Fibroblast of skin of scalp (primary cell): ENCODE measurements at places on chromosomes 2 and 18.
A peak's percentile ranks its signal among the peaks of the same experiment; 100 is the strongest.

- peak; percentile 60 for DNase-seq
Measured at GRCh38 chr2:229282758-229283546, 11.9 kb upstream of the PID1 start.

DNA sequence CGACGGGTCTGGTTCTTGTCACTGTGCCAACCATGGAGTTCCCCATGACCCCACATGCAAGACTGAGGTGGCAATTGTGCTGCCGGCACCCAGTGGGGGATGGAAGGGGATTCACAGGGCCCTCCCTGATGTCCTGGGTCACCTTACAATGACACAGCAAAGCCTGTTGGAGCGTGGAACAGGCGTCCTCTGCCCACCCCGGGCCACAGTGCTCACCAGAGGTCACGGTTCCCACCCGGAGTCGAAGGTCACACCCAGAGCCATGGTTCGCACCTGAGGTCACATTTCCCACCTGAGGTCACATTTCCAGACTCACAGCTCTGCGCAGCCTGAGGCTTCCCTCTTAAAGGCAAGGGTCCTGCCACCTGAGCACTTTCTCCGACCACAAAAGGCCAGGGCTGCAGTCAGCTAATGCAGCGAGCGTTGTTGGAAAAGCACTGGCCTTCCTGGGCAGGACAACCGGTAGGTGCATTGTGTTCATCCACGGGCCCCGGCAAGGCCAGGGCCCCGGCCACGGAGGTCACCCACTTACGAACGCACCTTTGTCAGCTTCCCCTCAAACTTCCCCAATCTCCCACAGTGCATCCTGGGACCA is 24.0 kb downstream of the KIF1A start:
- no peak for DNase-seq

- no peak for DNase-seq
Measured at GRCh38 chr2:182929972-182930371, 63.5 kb upstream of the FRZB start.

DNA sequence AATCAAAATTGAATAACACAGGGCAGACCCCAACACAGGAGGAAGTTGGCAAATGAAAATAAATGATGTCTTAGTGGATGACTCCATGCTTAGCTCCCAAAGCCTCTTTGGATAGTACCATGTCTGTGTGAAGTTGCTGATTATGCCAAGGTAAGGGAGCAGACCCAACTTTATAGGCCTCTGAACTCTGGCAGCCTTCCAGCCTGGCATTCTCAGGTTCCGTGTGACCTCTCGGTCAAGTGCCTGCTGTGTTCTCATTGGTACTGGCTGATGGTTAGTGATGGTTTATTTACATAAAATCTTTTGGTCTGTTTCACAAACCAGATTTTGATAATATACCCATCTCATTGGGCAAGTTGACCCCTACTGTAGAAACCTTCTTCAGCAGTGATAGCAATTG is 112.2 kb upstream of the TTC39C start:
- DNase-seq, result no peak

- DNase-seq, result no peak
Measured at GRCh38 chr2:203897544-203897943, 30.0 kb downstream of the CTLA4 start.

DNA sequence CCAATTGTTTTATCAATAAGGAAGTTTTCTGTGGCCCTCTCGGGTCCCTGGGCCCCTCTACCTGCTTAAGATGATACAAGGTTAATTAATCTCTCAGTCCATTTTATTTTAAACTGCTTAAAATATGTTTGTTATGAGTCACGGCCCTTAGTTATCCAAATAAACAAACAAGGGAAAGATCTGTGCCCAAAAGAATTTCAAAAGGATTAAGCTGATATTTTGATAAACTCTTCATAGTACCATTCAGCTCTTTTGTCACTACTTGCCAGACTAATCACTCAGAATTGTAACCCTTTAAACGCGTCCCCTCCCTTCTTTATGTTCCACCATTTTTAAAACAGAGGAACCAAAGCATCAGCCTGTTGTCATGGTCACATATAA is 144.7 kb upstream of the STK17B start:
- DNase-seq, result peak; percentile 49

- DNase-seq, result no peak
Measured at GRCh38 chr18:62935994-62936393, 220.7 kb downstream of the PHLPP1 start.

- DNase-seq, result no peak
Measured at GRCh38 chr2:235325151-235325550, 168.7 kb upstream of the AGAP1 start.

DNA sequence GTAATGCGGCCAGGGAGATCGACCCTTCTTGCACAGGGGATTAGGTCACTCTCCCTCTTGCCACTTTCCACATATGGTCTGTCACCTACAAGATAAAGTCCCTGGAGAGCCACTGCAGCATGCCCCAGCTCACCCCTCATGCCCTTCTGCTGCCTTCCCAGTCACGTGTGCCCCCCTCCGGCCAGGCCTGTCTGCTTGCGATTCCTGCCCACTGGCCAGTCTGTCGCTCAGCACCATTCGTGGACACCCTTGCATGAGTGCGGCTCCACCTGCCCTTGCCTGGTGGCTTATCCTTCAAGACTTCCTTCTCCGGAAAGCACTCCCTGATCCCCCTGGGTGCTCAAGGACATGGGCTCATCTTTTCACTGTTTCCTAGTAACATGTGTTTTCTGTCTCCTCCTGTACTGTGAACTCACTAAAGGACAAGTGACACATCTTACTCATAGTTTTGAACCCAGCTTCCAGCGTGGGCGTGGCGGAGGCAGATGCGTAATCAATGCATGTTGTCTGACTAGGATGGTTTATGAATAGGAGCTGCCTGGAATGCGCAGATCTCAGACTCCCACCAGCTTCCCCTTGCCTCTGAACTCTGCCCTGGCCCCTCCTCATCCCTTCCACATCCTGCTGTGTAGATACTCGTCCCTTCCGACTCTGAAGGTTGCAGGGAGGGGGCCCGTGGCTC is 7.8 kb upstream of the NT5DC4 start:
- no peak for DNase-seq

DNA sequence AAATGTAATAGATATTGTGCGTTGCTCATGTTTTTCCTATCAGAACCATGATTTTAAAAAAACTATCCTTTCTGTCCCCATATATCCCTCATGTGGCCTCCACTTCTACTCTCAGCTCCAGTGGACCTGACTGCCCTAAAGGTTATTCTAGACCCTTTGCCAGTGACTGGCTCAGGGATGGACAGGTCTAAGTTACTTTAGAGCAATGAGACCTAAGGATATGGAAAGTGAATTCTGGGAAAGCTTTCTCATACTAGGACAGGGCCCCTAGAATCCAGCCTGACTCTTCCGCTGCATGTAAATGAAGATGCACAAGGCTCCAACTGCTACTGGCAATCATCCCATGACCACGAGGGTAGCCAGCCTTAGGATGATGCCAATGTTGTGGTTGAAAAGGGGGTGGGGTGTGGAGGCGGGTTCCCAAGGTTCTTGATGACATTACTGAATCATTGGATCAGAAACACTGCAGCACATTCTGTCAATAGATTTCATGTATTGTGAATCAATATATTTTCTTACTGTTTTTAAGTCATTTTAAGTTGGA is 21.3 kb downstream of the C2orf69 start:
- peak; percentile 39 for DNase-seq

DNA sequence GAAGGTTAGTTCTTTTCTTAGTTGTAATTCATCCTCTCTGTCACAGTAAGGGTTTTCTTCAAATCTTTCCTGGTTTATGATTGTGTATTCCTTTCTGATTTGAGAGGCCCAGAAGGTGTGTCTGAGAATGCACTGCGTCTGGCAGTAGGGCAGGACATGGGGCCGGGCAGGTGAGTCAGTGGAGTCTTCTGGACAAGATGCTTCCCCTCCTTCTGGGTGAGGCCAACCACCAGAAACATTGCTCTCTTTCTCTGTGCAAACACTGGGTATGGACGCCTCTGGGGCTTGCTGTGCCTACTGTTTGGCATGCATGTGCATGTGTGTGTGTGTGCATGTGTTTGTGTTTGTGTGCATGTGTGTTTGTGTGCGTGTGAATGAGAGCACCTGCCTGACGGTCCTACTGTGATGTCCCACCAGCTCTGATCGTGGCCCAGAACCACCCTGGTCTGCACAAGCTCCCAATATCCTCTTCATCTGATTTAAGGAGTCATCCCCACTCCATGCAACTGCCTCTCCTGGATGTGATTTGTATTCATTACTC is 93.2 kb upstream of the DLX2 start:
- DNase-seq, result no peak

DNA sequence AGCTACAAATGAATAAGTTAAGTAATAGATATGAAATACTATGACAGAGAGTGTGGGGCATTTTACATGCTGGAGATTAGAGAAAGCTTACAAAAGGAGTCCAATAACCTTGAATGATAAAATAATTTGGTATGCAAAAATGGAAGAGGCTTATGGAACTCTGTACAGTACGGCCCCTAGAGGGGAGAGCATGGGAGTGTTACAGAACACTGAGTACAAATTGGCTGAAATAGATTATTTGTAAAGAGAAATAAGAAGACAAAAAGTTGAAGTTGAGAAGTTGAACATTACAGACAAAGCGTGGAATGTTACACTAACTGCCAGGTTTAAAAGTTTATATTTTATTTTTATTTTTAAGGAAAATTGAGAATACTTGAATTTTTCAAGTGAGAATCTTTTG is 192.1 kb upstream of the DOK6 start:
- no peak for DNase-seq

GRCh38 chr2:241088376-241088775 is 13.7 kb downstream of the MTERF4 start:
- DNase-seq, result no peak

DNA sequence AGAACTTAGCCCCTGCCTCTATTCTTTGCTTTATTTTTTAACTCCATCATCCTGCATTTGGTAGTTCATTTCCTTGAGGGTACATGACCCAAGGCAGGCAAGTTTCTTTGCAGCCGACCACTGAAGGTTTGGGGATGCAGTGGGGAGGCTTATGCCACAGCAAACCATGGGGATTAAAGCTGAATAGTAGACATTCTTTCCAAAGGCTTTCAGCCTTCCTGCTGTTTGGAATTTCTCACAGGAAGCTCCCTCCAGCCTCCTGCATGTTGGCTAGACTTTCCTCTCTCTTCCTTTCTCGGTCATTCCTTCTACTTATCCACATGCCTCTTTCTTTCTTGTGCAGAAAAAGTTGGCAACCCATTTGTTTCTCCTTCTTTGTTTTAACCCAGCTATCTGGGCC is 77.3 kb downstream of the SOCS6 start:
- DNase-seq, result peak; percentile 85

DNA sequence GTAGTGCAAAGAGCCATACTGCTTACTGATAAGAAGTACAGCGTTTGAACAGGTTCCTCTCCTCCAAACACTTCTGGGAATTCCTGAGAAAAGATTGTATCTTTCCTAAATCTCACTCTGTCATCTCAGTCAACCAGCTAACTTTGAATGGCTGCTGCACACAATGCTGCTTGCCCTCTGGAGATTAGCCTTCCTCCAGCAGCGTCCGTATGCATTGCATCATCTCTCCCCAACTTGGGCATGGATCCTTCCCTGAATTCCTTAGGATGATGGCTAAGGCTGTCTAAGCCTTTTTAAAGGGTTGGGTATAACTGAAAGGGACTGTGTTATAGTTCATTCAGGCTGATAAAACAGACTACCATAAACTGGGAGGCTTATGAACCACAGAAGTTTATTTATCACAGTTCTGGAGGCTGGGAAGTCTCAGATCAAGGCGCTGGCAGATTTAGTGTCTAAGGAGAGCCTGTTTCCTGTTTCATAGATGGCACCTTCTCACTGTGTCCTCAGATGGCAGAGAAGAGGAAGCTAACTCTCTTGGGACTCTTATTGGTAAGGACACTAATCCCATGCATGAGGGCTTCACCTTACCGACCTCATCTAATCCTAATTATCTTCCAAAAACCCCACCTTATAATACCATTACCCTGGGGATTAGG is 105.3 kb downstream of the PAX3 start:
- DNase-seq, result peak; percentile 3

- no peak for DNase-seq
Measured at GRCh38 chr18:39661856-39662366, 2096.3 kb upstream of the CELF4 start.

DNA sequence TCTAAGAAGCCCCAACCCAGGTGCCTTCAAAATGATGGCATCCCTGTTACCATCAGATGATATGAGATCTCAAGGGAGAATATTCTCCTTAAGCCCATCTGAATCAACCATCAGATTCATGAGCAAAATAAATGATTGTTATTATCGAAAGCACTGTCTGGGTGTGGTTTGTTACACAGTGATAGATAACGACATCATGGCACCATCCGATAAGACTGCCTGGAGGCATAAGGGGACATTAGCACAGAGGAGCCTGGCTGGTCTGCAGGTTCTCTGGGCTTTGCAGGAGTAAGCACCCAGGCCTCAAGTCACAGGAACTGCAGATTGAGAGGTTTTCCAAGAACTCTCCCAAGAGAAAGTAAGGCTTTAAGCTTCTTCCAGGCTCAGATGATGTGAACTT is 15.6 kb downstream of the BMP10 start:
- no peak for DNase-seq

- no peak for DNase-seq
Measured at GRCh38 chr2:233030-233429, 30.8 kb downstream of the SH3YL1 start.

DNA sequence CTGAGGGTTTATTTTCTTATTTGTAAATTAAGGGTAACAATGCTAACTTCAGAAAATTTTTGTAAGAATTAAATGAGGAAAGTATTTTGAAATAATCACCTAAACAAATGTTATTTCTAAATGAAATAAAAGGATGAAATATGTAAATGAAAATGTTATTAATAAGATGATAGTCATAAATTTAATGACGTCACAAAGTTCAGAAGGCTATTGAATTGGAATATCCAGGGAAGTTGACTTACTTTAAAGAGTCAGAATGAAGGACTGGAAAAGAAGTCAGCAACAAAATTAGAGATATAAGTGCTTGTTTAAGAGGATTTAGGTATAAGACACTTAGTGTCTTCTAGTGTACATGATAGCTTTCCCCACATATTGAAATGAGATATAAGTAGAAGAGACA is 732.6 kb upstream of the CDH7 start:
- DNase-seq, result no peak

DNA sequence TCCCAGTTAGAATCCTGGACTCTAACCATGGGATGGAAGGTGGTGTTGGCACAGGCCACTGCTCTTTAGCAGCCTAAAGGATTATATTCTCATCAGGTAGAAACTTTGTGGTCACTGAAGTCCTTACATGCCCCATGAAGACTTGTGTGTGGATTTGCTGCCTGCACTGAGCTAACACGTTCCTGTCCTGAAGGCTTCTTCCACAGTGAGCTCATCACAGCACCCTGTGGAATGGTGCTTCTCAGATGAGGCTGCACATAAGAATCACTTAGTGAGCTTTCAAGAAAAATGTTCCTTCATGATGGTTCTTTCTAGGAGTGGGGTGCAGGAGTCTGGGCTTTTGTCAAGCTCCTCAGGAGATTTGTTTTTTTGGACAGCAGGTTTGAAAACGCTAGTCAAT is 26.8 kb downstream of the STAMBP start:
- no peak for DNase-seq

GRCh38 chr2:20050646-20051531 is 539 bp downstream of the LAPTM4A start:
- peak; percentile 70 for DNase-seq

GRCh38 chr18:7567474-7568425 is 634 bp downstream of the PTPRM start:
- peak; percentile 66 for DNase-seq
